ENCODE measurements at places on chromosomes 5 and 9. TPM values are rescaled to one million over a fixed set of nuclear protein-coding genes. Genes with fewer than 3 reads are reported as not detected.

TMEM232 gene
- 6.6 TPM for polyA plus RNA-seq

IFNA4 gene
- not detected for polyA plus RNA-seq

UGCG gene
- polyA plus RNA-seq, result 114 TPM

CATSPER3 gene
- polyA plus RNA-seq, result not detected

SHROOM1 gene
- polyA plus RNA-seq, result 2.3 TPM

SLC36A2 gene
- not detected for polyA plus RNA-seq

POU5F2 gene
- polyA plus RNA-seq, result 0.14 TPM

SLC46A2 gene
- polyA plus RNA-seq, result not detected

CCDC183 gene
- not detected for polyA plus RNA-seq

CCDC152 gene
- polyA plus RNA-seq, result 60.9 TPM

TXNDC8 gene
- polyA plus RNA-seq, result not detected

PCDHGA10 gene
- 7.8 TPM for polyA plus RNA-seq

NME5 gene
- 113 TPM for polyA plus RNA-seq

CDH6 gene
- 22.3 TPM for polyA plus RNA-seq

SLC6A19 gene
- polyA plus RNA-seq, result not detected

MTREX gene
- 53.4 TPM for polyA plus RNA-seq

FGD3 gene
- not detected for polyA plus RNA-seq

JAKMIP2 gene
- 63.1 TPM for polyA plus RNA-seq
